ENCODE measurements at places on chromosomes 16 and 17.

- DNase-seq = no peak
Measured at GRCh38 chr16:77868052-77868451, 79.7 kb downstream of the VAT1L start.

GRCh38 chr16:72443809-72444208 lies 271.9 kb upstream of the PMFBP1 start:
- DNase-seq = no peak

DNA sequence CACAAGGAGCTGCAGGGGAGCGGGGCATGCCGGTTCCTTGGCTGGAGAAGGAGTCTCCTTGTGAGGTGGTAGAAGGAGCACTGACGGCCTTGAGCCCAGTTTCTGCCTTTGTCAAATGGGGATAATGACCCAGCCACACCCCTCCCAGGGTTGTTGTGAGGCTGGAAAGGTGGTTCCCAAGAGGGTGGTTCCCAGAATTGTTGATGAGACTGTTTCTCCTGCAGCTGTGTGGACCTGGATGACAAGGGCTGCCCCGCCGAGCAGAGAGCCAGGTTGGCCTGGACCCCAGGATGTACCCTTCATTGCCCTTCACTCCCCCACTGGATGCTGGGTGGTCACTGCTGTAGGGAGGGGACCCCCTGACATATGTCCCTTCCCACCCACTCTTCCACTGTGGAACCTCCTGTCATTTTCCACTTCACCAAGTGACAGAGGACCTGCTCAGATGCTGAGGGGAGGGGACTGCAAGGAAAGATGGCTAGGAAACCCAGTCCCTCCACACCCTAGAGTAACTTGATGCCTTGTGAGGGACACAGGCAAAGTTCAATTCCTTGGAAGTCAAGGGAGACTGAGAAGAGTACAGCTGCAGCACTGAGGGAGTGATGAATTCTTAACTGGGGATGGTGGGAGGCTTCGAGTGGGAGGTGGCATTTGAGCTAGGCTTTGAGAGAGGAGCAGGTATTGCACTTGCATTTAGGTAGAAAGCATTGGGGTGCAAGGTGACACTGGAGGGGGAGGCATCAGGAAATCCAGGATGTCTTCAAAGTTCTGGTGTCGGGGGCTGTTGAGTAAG lies 10.6 kb downstream of the MIEN1 start:
- DNase-seq = no peak

- no peak for DNase-seq
Measured at GRCh38 chr17:76542984-76543383, 3.1 kb downstream of the PRCD start.

GRCh38 chr17:19372439-19372838 lies 5.9 kb upstream of the MAPK7 start:
- DNase-seq = no peak

DNA sequence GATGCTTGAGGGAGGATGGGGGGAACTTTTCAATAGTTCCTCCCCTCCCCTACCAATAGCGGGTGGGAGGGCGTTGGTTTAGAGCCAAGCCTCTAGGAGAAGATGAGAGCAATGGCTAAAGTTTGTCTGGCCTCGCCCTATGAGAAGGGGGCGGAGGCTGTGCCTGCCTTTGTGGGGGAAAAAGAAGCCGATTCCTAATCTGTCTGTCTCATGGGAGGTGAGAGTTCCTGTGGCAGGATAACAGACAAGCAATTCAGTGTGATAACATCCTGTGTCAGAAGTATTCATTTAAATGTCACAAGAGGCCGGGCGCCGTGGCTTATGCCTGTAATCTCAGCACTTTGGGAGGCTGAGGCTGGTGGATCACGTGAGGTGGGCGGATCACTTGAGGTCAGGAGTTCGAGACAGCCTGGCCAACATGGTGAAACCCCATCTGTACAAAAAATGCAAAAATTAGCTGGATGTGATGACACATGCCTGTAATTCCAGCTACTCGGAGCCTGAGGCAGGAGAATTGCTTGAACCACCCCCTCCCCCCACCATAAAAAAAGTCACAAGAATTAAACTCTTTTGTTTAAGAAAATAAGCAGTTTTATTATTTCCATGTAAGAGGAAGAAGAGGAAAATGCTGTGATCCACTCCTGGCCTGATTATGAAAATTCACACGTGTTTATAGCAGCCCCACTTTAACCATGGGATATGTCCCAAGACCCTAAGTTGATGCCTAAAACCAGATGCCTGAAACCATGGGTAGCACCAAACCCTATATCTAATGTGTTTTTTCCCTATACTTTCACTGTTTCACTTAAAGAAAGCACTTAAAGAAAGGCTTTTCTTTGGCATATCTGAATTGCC lies 1.7 kb downstream of the SLFN5 start:
- DNase-seq = no peak

DNA sequence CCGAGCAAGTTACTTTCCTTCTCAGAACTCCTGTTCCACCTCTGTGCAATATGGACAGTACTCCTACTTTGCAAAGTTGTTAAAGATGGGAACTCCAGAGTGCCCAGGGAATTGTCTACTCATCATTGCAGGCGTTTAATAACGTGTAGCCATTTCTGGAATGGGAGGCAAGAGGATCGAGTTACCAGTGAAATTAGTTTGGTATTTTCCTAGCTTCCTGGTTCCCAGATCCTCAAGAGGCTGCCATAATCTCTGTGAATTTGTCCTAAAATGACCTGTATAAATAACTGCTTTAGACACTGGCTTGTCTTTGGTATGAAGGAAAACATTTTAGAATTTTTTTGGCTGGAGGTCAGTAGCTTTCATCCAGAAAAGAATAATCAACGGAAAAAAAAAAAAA lies 27.7 kb downstream of the WWOX start:
- DNase-seq = peak; percentile 9

- DNase-seq = peak; percentile 38
Measured at GRCh38 chr17:73956595-73957465, 246.6 kb upstream of the RPL38 start.

DNA sequence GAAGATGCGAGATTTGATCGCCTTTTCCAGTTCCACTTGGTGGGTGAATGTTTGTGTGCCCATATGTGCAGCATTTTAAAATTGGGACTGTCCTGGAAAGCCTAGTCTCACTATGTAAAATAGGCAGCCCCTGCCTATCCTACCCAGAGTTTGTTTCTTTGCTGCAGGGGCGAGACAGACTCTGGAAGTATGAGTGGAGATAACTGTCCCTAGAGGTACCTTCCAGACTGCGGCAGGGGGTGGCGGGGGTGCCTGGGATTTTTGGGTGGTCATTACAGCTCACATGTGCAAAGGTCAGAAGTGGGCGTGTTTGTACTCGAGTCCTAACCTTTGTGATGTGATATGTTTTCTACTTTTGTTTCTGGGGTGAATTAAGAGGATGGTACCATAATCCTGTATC lies 36.6 kb downstream of the MPRIP start:
- DNase-seq = no peak

GRCh38 chr16:72645538-72645937 lies 402.4 kb downstream of the ZFHX3 start:
- no peak for DNase-seq

GRCh38 chr17:35809855-35810461 lies 674 bp downstream of the TAF15 start:
- DNase-seq = no peak

- DNase-seq = no peak
Measured at GRCh38 chr17:11170881-11171280, 70.1 kb upstream of the SHISA6 start.

GRCh38 chr17:59342681-59343131 lies 11.3 kb downstream of the YPEL2 start:
- no peak for DNase-seq

- DNase-seq = no peak
Measured at GRCh38 chr16:25481636-25482035, 210.1 kb upstream of the HS3ST4 start.

GRCh38 chr17:45757431-45758218 lies 26.5 kb upstream of the CRHR1 start:
- no peak for DNase-seq

GRCh38 chr17:50430821-50431618 lies 5.0 kb downstream of the ACSF2 start:
- no peak for DNase-seq

DNA sequence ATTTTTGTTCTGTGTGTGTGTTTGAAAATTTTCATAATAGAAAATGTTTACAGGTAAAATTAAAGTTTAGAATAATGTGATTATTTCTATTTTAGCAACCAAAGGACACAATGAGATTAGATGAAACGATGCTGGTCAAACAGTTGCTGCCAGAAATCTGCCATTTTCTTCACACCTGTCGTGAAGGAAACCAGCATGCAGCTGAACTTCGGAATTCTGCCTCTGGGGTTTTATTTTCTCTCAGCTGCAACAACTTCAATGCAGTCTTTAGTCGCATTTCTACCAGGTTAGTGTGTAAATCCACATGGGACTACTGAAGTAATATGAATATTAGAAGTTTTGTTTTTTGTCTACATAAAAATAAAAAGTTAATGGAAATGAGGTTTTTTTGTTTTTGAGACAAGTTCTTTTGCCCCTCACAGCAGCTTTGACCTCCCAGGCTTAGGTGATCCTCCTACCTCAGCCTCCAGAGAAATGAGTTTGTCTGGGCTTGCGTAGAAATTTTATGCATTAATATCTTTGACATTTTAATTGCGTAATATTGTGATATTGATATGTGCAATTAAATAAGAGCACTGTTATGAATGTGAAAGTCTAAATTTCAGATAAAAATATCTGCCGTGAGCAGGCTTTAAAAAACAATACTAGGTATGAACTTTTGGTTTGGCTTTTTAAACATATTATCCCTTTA lies 68.5 kb downstream of the NF1 start:
- DNase-seq = no peak

DNA sequence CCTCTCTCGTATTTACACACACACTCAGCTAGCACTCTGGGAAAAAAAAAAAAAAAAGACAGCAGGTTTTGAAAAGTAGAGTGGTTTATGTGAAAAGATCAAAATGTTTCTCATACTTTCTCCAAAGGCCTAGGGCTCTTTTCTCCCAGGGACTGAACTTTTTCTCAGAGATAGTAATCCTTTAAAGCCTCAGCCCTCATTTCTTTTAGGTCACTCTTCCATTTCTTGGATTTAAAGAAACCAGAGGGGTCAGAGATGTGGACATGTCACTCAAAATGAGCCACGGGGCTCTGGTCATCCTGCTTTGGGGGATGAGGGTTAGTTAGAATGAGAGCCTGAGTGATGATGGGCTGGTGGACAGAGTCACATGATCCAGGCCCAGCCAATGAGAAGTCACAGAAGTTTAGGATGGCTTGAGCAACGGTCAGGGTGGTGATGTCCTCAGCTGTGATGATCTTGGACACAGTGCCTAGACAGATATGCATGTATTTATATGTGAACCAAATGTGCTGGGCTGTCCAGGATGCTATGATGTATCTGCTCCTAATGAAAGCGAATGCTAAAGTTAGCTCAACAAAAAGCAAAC lies 33.7 kb upstream of the AXIN2 start:
- DNase-seq = no peak

Data from NCI-H1092 treated with DMSO at 0.1 percent for 48 hours (cell line).